Muscle of arm (tissue), 14 donors: ENCODE measurements at places on chromosomes 7 and 10.

- DNase-seq, result no peak
Observed at GRCh38 chr7:122256046-122256445, 48.5 kb downstream of the FEZF1 start.

DNA sequence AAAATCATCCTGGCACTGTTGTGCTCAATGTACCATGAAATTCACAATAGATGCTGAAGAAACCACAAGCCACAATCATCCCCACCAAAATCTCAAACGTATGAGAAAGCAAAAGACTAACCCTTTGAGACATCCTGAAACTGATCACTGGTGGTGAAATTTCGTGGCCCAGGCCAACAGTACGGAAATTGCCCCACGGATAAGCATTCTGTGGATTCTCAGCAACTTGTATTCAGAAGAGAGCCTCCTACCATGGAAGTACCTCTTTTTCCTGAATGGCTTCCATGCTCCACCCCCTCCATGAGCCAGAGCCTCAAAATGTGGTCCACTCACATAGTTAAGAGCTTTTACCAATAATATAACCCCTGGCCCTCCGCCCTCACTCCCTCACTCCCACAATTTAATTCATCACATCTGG lies 163.9 kb upstream of the AUTS2 start:
- DNase-seq, result no peak

GRCh38 chr7:139830782-139831501 lies 1.9 kb downstream of the TBXAS1 start:
- no peak for DNase-seq

- DNase-seq, result no peak
Observed at GRCh38 chr7:18993933-18994668, 123.3 kb downstream of the TWIST1 start.

DNA sequence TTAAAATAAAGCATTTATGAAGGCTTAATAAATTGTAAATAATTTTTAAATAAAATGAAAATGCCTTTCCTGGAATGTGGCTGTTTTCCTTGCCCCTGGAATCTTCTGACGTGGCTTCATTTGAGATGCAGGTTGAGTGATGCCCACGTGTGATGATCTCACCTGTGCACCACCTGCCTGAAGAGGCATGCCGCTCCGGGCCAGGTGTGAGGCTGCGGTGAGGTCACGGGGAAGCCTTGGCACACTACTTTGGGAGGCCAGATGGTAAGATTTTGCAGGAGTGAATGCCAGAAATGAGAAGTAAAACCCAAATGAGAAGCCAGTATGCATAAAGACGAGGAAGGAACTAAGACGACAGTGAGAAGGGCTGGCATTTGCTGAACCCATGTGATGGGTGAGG lies 36.2 kb downstream of the GOT1 start:
- no peak for DNase-seq
